ENCODE measurements at places on chromosomes 4 and X. TPM values are rescaled to one million over a fixed set of nuclear protein-coding genes. Genes with fewer than 3 reads are reported as not detected.

DNA sequence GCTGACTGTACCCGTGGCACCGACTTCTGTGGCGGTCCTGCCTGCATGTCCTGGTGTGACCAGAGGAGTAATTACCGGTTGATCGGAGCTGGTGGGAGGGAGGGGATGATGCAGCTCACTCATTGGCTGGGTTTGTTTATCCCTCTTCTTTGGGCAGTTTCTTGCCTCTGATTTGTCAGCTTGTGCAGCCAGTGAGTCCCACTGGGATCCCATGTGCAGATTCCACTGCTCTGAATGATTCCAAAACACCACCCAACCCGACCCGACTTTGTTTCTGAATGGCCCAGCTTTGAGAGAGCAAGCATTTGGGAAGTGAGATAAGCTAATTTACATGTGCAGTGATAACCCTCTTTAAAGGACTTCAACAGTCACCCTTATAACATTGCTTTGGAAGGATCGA lies 13.8 kb downstream of the FHDC1 start:
- no peaks in the 10 kb centered on the region for H3K4me1 ChIP-seq
- H3K27ac ChIP-seq, result no peak overlapping the region
- no peak overlapping the region for H3K4me3 ChIP-seq

DNA sequence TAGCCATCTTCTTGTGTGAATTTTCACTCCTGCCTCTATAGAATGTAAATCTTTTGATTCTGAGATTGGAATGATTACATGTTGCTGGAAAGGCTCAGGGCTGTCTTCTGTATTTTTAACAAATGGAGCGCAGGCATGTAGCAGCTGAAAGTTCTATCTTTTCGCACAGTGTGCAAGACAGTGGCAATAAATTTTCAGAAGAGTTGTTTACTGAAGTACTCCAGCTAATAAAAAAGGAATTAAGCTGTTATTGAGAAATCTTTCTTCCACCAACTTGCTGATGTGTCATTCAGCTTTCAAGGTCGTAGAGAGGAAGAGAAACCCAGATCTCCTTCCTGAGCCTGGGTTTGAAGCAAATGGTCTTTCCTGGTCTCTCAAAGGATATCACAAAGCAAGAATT lies 122.0 kb upstream of the PUDP start:
- no peak overlapping the region for H3K4me3 ChIP-seq
- no peaks in the 10 kb centered on the region for H3K27me3 ChIP-seq
- H3K27ac ChIP-seq, result no peak overlapping the region
- H3K4me1 ChIP-seq, result no peaks in the 10 kb centered on the region

DNA sequence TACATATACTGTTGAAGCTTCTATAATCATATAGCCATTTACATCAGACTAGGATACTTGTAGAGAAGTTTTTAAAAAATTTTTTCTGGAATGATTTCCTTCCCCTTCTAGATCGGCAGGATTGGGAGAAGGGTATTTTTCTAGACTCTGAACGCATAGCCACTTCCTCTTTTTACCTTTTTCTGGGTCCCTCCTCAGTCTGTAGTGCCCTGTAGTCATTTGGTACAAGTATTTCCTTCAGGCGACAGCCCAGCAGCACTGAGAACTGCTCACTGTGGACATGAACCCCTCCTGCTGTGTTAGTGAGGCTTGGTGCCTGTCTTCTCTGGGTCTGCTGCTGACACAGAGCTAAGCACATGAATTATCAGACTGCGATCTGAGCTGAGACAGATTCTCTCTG lies 255.4 kb downstream of the ARHGAP10 start:
- no peak for DNase-seq
- no peaks in the 10 kb centered on the region for H3K36me3 ChIP-seq
- H3K4me3 ChIP-seq, result no peak overlapping the region
- H3K4me1 ChIP-seq, result no peaks in the 10 kb centered on the region

GRCh38 chr4:37675587-37676290 lies 10.4 kb downstream of the RELL1 start:
- no peak for DNase-seq
- H3K4me3 ChIP-seq, result no peak overlapping the region
- H3K4me1 ChIP-seq, result no peaks in the 10 kb centered on the region

GRCh38 chr4:134677209-134677814 lies 475.7 kb upstream of the PABPC4L start:
- no peaks in the 10 kb centered on the region for H3K36me3 ChIP-seq
- H3K4me3 ChIP-seq, result no peak overlapping the region
- H3K27me3 ChIP-seq, result no peaks in the 10 kb centered on the region
- DNase-seq, result no peak
- no peaks in the 10 kb centered on the region for H3K4me1 ChIP-seq
- no peak overlapping the region for H3K27ac ChIP-seq

GRCh38 chr4:176794151-176794550 lies 1.4 kb upstream of the VEGFC start:
- peak overlapping the region; percentile 96 for H3K27ac ChIP-seq
- peaks cover 33% of the 10 kb centered on the region for H3K4me1 ChIP-seq
- no peaks in the 10 kb centered on the region for H3K27me3 ChIP-seq
- H3K4me3 ChIP-seq, result peak overlapping the region; percentile 44

Gene RTL5
- total RNA-seq, result not detected

Gene GLRA2
- total RNA-seq, result not detected

Data from PC-9 (cell line).